SIG-M5 (cell line): ENCODE measurements at places on chromosomes 1 and 21.

DNA sequence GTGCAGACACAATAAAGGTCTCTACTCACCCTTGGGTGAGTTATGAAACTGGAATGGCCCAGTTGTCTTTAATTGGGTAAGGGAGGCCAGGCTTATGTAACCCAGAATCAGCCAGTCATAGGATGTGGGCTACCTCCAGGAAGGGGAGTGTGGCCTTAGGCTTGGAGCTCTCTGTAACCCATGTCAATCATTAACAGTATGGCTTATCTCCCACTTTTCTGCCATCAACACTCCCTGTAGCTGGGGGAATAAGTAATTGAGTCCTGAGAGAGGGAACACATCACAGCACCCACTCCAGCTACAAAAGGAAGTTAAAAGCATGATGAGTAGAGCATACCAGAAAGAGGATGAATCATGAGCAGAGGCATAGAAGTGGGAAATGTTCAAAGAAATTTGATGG lies 327.0 kb upstream of the DUSP10 start:
- no peak for DNase-seq

DNA sequence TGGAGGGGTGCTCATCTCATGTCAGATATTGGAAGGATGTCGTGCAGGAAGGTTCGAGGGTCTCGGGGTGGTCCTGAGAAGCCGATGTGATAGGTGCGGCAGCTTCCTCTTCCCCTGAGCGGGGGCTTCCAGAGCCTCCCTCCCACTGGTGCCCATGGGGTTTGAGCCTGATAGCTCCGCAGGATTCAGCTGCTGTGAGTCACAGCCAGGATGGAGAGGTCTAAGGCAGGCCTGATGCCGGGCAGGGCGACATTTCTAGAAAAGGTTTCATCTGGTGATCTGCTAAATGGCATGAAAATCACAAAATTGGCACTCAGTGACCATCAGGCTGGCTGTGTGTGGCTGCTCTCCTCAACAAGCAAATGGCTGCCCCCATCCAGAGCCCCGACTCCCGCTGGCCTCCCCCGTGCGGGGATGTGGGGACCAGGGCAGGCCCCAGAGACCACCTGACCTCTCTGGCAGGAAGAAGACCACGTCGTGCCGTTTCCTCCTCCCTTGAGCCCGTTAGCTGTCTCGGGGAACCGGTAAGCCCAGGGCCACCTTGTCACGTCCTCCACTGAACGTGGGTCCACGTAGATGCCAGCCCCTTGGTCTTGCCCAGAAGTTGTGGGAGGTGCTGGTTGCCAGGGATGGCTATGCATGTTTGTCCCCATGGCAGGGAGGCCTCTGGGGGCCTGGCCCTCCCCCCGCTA lies 66.1 kb downstream of the SKI start:
- DNase-seq, result no peak

DNA sequence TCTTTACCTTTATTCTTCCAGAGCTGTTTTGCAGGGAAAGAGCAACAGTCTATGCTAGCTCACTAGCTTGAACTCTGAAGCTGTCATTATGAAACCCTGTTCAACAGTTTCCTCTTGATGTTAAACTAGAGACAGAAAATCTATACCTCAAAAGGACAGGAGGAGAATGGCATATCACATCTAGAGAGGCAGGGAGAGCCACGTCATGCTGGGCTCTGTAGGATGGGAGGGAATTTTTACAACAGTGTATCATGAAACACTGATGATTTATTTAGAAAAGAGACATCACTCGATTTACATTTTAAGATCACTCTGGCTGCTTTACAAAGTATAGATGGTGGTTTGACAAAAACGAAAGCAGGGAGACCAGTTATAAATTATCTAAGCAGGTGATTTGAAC lies 224.9 kb upstream of the COA6 start:
- no peak for DNase-seq

DNA sequence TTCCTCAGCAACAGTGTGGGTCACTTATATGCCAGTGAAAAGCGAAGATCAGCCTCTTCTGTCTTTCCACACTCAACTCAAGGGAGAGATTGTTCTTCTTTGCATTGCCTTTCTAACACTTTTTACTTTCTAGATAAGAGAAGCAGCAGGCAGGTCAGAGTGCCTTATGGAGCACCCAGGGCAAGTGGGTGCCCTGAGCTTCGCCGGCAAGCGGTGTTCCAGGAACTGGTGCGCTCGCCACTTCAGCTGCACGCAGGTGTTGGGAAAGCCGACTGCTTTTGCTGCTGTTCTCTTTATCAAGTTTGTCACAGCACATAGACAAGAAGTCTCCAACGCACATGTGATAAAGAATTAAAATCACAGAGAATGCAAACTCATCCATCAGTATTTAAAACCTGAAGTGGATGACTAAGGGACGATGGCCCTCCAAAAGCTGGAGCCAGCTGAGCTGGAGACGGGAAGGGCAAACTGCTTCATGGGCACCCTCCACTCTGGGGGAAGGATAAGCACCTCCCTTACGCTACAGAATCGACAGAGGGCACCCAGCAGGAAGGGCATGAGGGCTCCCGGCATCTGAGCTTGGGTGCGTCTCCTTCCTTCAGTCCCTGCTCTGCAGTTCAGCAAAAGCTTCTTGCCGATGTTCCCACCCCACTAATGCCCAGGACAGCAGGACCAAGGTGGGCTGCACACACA lies 20.7 kb downstream of the UBE2G2 start:
- DNase-seq, result no peak

DNA sequence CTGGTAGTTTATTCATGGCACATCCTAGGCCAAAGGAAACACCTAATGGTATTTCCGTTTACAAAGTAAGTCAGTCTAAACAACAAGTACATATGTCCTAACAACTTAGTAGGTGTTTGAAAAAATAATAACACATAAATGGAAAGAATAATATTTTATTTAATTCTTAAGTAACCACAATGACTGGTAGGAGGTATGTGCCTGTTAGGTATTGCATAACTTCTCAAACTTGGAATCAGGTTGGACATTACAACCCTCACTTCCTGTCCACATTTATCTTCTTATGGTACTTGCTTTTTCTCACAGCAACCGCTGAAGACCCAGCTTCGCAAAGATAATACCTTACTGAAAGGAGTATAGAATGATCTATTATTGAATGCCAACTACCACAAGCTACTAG lies 64.2 kb downstream of the VPS13D start:
- DNase-seq, result no peak

GRCh38 chr1:234599617-234600417 lies 10.2 kb downstream of the IRF2BP2 start:
- DNase-seq, result peak; percentile 85

DNA sequence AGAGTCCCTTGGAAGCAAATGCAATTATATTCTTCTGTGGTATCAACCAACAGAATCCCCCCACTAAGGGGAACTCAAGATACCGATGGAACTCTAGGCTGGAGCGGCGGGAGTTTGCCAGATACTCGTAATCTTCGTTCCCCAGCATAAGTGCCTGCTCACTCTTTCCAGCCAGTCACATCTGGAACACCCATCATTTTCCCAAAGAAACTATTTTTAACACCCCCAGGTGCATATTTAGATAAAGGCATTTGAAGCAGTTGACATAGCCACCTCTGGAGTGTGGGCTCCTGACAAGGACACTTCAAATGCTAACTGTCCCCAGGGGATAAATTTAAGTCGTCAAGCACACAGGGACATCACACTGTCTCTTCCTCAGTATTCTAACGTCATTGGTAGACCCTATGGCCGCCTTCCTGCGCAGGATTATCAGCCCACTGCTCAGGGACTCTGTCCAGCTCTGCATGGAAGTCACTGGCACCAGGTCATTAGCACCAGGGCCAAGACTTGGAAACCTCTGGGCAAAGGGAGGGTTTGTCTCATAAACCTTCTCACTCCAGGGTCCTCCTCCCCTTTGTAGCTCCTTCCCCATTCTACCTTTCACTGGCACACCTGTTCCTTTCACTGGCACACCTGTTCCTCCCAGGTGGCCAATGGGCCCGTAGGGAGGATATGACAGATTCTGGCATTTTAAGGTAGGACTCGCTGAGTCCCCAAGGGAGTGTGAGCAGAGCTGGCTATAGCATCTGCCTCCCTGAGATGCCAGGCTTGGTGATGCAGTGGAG lies 48.8 kb downstream of the H3-3A start:
- no peak for DNase-seq

DNA sequence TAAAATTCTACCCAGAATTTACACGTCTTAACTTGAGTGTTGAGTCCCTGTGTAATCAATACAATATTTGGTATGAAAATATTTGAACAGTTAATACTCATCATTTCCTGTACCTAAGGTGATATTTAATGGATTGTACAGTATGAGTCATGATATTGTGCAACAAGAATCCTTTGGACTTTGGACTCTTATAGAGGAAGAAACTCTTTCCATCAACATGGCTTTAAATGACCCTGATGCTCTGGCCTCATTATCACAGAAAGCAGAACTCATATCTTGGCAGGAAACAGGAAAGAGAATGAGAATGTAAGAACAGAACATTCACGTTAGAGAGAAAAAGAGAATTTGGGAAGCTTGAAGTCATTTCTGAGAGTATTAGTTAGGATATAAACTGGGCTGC lies 168.8 kb upstream of the B3GALT2 start:
- DNase-seq, result no peak

DNA sequence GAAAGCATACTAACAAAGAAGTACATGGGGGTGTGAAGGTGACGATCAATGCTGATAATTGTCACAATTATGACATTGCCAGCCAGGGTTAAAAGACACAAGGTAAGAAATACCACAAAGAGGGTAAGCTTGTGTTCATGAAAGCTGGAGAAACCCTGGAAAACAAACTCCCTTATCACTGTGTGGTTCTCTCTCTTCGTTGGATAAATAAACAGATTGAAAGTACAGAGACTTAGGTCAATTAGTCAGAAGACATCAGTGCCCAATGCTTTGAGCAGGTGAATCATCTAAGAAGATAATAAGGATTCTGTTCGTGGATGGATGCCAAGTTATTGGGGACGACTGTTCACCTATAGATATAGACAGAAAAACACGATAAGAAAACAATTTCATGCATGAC lies 22.4 kb upstream of the FCER1A start:
- DNase-seq, result no peak

GRCh38 chr1:1406821-1407635 lies at the start of gene MRPL20:
Gene MRPL20, minus strand, starts transcription at chr1:1407293. Its CDS starts 76 bp downstream, at chr1:1407217.
- DNase-seq, result peak; percentile 42

GRCh38 chr1:7382971-7383370 lies 388.1 kb upstream of the VAMP3 start:
- DNase-seq, result no peak

GRCh38 chr1:37875833-37876232 lies 16.4 kb upstream of the MTF1 start:
- DNase-seq, result no peak

DNA sequence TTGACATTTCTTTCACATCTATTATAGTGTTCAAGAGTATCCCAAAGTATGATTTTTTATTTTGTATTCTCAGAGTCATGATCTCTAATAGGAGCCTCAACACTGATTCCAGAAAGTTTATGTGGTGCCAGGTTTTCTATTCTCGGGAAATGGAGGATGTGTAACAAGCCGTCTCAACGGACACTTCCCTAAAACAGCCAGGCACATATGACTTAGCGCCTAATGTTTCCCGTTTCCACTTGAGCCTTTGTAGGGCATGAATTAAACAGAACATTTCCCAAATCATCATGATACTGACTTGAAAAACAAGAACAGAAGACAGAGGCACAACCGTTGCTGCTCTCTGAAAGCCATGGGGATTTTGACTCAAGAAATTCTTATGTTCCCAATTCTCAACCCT lies 8.0 kb downstream of the CYYR1 start:
- DNase-seq, result no peak

DNA sequence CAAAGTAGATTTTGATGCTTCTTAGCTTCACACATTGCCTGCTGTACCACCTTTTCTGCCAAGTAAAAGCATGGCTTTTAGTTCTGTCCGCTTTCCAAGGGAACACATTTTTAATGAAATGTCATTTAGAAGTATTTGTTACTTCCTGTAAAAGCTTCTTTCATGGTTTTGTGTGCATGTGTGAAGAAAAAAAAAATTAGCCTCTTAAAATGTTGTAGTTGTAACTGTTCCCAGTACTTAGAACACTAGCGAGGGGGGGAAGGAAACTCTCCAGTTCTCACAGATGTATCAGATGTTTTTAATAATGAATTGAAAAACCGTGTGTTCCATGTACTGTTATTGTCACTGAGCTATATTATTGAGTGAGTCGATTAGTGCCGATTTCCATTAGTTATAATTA lies 568.3 kb upstream of the ADGRL2 start:
- no peak for DNase-seq

DNA sequence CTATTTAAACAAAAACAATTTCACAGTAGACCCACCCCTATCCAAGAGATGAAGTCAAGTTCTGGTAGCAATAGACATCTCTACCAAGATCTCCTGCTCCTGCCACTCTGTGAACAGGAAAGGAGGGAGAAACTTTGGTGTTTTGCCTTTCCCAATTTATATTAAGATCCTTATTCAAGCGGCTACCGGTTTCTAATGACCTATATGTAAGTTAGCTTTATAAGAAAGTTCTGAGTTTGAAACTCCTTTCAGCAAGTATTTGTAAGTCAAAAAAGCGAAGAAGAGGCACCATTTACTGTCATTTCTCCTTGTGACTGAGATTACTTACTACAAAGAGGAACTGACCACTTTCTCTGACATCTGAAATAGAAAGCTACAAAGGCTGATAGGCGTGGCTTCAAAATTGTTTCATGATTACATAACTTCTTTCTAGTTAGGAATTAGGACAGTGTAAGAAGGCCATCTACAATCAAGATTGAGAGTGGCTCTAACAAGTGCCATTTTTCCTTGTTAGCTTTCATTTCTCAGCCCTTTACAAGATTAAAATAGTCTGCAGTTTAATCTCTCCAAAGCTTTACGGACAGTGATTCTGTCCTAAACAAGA lies at the start of gene MNDA:
Gene MNDA, plus strand, starts transcription at position 448 of the 604 bp plus-strand sequence. CDS start 10,803 bp downstream, outside the sequence.
- peak; percentile 99 for DNase-seq

- no peak for DNase-seq
Observed at GRCh38 chr1:53410100-53410541, 49.1 kb upstream of the DMRTB1 start.

GRCh38 chr1:40030528-40031135 lies 9.9 kb upstream of the CAP1 start:
- DNase-seq, result no peak

- DNase-seq, result no peak
Observed at GRCh38 chr1:36380143-36380619, 5.5 kb downstream of the STK40 start.

- no peak for DNase-seq
Observed at GRCh38 chr1:221032637-221033280, 153.5 kb downstream of the HLX start.

GRCh38 chr1:15176898-15177665 lies 23.5 kb downstream of the TMEM51 start:
- no peak for DNase-seq

- no peak for DNase-seq
Observed at GRCh38 chr1:167826127-167826526, 87.8 kb downstream of the ADCY10 start.
